ENCODE measurements at places on chromosomes 13 and 19.

DNA sequence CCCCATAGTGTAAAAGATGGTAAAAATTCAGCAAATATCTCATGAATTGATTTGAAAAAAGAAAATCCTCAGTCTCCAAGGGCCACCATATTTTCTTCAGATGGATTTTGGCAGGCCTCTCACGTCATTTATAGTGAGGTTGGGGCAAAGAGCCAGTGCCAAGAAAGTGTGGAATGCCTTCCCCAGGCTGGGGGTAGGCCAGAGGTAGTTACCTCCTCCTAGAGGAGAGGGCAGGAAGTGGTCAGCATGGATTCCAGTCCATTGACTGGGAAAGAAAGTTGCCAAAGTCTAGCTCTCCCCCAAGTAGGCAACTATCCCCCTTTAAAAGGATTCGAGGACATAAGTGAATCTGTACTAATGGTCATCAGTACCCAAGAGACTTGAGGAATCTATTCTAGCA, 68.4 kb upstream of the KCTD4 start:
- H3K27me3 ChIP-seq, result no peaks in the 10 kb centered on the region
- no peak overlapping the region for H3K27ac ChIP-seq
- H3K4me3 ChIP-seq, result no peak overlapping the region
- no peak for DNase-seq

DNA sequence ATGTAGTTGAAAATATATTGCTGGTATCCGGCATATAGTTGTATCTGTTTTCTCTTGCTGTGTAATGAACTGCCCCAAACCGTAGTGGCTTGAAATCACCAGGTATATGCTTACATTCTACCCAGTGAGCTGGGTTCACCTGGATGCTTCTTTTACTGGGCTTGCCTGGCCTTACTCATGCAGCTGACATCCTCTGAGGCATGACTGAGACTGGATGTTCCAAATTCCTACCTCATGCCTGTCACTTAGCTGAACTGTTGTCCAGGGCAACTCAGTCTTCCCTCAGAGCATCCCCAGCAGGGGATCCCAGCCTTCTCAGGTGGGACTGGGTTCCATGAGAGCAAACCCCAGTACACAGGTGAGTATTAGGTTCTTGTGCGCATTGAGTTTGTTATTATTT, 66.8 kb downstream of the IFT88 start:
- H3K27me3 ChIP-seq, result no peaks in the 10 kb centered on the region
- no peak overlapping the region for H3K27ac ChIP-seq
- H3K4me3 ChIP-seq, result no peak overlapping the region
- peaks cover 16% of the 10 kb centered on the region for H3K36me3 ChIP-seq

GRCh38 chr13:21018220-21018619, 43.2 kb downstream of the LATS2 start:
- no peak overlapping the region for H3K27ac ChIP-seq
- H3K27me3 ChIP-seq, result no peaks in the 10 kb centered on the region
- H3K36me3 ChIP-seq, result no peaks in the 10 kb centered on the region
- no peak for DNase-seq
- peaks cover 25% of the 10 kb centered on the region for H3K4me1 ChIP-seq

GRCh38 chr19:40264314-40265054, 20.7 kb downstream of the AKT2 start:
- peaks cover 33% of the 10 kb centered on the region for H3K4me1 ChIP-seq
- no peak overlapping the region for H3K27ac ChIP-seq
- peaks cover 3% of the 10 kb centered on the region for H3K36me3 ChIP-seq
- DNase-seq, result no peak
- H3K27me3 ChIP-seq, result no peaks in the 10 kb centered on the region

GRCh38 chr19:7775761-7776160, 12.7 kb downstream of the CLEC4M start:
- peaks cover 7% of the 10 kb centered on the region for H3K4me1 ChIP-seq
- H3K27ac ChIP-seq, result no peak overlapping the region
- peaks cover 1% of the 10 kb centered on the region for H3K27me3 ChIP-seq
- DNase-seq, result no peak
- H3K4me3 ChIP-seq, result no peak overlapping the region

GRCh38 chr19:1591421-1592023, 1.1 kb downstream of the MBD3 start:
- H3K36me3 ChIP-seq, result no peaks in the 10 kb centered on the region
- H3K4me3 ChIP-seq, result peak overlapping the region; percentile 89
- H3K4me1 ChIP-seq, result peaks cover 19% of the 10 kb centered on the region
- no peak for DNase-seq

- H3K36me3 ChIP-seq, result peaks cover 4% of the 10 kb centered on the region
- H3K4me3 ChIP-seq, result peak overlapping the region; percentile 83
- no peak for DNase-seq
- peak overlapping the region; percentile 98 for H3K27ac ChIP-seq
Observed at GRCh38 chr13:40974460-40975407, 44.4 kb downstream of the ELF1 start.

All from T-helper 17 cell (primary cell).